ENCODE measurements at places on chromosomes 3 and 15. TPM values are rescaled to one million over a fixed set of nuclear protein-coding genes. Genes with fewer than 3 reads are reported as not detected.

HAUS2 gene
- 27.2 TPM for total RNA-seq

PPIP5K1 gene
- total RNA-seq, result 1.4 TPM

LRRC34 gene
- total RNA-seq, result 2.1 TPM

TM4SF4 gene
- total RNA-seq, result not detected

SLC28A2 gene
- not detected for total RNA-seq

SLC9A9 gene
- 3.4 TPM for total RNA-seq

NLGN1 gene
- 6.5 TPM for total RNA-seq

ATP13A3 gene
- 247 TPM for total RNA-seq

GABPB1 gene
- total RNA-seq, result 9.1 TPM

MKRN2OS gene
- not detected for total RNA-seq

MME gene
- total RNA-seq, result 143 TPM

ANKRD34C gene
- not detected for total RNA-seq

CAPN3 gene
- total RNA-seq, result 5.6 TPM

SUCLG2 gene
- total RNA-seq, result 27.9 TPM

SNTN gene
- not detected for total RNA-seq

GADL1 gene
- not detected for total RNA-seq

THPO gene
- total RNA-seq, result not detected

AGBL1 gene
- not detected for total RNA-seq

ZBED2 gene
- under 0.01 TPM for total RNA-seq

ATP8B4 gene
- total RNA-seq, result 0.43 TPM

SUSD5 gene
- 4.8 TPM for total RNA-seq

CYP1A1 gene
- total RNA-seq, result not detected

LRRC58 gene
- 21.7 TPM for total RNA-seq

HRH1 gene
- 7.5 TPM for total RNA-seq

TMC3 gene
- total RNA-seq, result under 0.01 TPM

MUC20 gene
- not detected for total RNA-seq

BFSP2 gene
- total RNA-seq, result not detected

CFAP161 gene
- total RNA-seq, result not detected

SETD2 gene
- total RNA-seq, result 21.0 TPM

TRMT10C gene
- 22.6 TPM for total RNA-seq

FANCI gene
- 5.4 TPM for total RNA-seq

TNFAIP8L3 gene
- total RNA-seq, result 14.4 TPM

ARNT2 gene
- total RNA-seq, result 22.0 TPM

ACTRT3 gene
- 6.5 TPM for total RNA-seq

FETUB gene
- not detected for total RNA-seq

ENTPD3 gene
- not detected for total RNA-seq

C3orf85 gene
- not detected for total RNA-seq

ATP13A5 gene
- total RNA-seq, result not detected

LRRIQ4 gene
- total RNA-seq, result not detected

TGM5 gene
- total RNA-seq, result not detected

TMEM108 gene
- total RNA-seq, result 0.23 TPM
